ENCODE measurements at places on chromosomes 2 and 18. TPM values are rescaled to one million over a fixed set of nuclear protein-coding genes. Genes with fewer than 3 reads are reported as not detected.

DNA sequence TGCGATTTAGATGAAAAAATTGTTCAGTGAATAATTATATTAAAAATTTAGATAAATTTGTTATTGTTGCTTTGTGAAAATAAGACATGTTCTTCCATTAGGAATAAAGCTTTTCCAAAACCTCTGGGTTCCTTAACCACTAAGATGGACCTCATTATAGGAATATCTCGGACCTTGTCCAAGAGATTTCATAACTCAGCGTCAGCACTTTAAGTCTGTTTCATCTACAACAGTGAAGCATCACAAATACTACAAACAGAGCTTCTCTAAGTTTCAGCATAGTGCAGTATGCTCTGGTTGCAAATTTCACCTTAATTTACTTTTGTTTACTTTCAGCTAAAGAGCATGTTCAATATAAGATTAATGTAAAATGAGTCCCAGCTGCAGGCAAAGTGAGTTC, 150.3 kb downstream of the UBE2E3 start:
- DNase-seq: no peak
- no peaks in the 10 kb centered on the region for H3K36me3 ChIP-seq
- no peaks in the 10 kb centered on the region for H3K27me3 ChIP-seq
- H3K4me3 ChIP-seq: no peak overlapping the region

DNA sequence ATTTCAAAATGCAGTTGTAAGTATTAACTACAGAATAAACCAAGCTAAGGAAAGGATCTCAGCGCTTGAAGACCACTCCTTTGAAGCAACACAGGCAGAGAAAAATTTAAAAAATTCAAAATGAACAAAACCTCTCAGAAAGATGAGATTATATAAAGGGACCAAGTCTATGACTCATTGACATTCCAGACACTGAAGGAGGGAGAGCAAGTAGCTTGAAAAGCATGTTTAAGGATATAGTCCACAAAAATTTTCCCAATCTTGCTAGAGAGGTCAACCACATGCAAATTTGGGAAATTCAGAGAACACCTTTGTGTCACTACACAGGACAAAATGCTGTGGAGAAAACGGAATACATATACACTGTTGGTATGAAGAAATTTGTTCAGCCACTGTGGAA, 112.6 kb upstream of the MC4R start:
- peaks cover 4% of the 10 kb centered on the region for H3K27me3 ChIP-seq
- peaks cover 4% of the 10 kb centered on the region for H3K4me1 ChIP-seq
- no peak overlapping the region for H3K27ac ChIP-seq

The DUSP19 gene
- 6.2 TPM for total RNA-seq

The DHRS9 gene
- total RNA-seq: 1.3 TPM

The THSD7B gene
- total RNA-seq: 9.8 TPM

The VIT gene
- total RNA-seq: 1.4 TPM

DNA sequence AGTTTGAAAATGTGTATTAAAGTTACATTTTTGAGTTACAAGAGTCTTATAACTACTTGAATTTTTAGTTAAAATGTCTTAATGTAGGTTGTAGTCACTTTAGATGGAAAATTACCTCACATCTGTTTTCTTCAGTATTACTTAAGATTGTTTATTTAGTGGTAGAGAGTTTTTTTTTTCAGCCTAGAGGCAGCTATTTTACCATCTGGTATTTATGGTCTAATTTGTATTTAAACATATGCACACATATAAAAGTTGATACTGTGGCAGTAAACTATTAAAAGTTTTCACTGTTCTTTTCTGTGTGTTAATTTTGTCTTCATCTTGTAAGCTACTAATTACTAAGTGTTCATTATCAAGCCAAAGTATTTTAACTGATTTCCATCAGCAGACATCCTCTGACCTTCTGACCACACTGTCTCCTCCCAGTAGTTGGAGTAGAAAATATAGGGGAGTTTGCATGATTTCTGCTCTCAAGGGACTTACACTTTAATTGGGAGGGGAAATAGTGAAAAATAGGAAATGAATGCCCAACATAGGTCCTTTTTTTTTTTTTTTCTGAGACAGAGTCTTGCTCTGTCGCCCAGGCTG, 4.3 kb downstream of the PMAIP1 start:
- peaks cover 44% of the 10 kb centered on the region for H3K4me1 ChIP-seq
- peak overlapping the region; percentile 19 for H3K4me3 ChIP-seq
- peaks cover 41% of the 10 kb centered on the region for H3K27me3 ChIP-seq
- H3K36me3 ChIP-seq: peaks cover 17% of the 10 kb centered on the region
- no peak for DNase-seq

The SOS1 gene
- total RNA-seq: 63.8 TPM

DNA sequence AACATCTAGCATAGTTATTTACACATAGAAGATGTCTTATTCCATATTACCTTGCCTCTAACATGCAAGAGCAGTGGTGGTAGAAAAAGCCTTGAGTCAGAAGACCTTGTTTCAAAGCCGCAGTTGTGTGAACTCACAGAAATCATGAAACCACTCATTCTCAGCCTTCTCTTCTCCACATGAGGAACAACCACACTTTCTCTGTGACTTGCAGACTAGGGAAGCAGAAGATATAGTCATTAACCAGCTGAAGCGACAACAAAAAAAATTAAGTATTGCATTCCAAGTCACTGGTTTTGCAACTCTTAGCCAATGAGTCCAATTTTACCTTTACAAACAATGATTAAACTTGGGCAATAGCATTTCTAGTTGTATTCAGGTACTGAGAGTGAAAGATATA, 19.0 kb downstream of the TWSG1 start:
- H3K4me3 ChIP-seq: no peak overlapping the region
- no peak for DNase-seq
- no peak overlapping the region for H3K27ac ChIP-seq

DNA sequence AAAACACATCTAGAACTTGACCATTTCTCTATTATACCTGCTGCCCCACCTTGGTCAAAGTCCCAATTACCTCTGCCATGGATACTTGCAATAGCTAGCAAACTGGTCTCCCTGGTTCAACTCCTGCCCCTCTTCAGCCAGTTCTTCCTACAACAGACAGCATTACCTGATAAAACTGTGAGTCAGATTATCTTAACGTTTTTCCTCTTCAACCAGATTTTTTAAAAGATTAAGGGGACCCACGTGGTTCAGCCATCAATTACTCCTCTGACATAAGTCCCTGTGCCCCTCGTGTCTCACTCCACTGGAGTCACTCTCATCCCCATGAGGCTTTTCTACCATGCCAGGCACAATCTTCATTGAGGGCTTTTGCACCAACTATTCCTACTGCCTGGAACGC, 5.3 kb upstream of the ARHGAP15 start:
- H3K4me1 ChIP-seq: no peaks in the 10 kb centered on the region
- no peak overlapping the region for H3K27ac ChIP-seq
- H3K36me3 ChIP-seq: no peaks in the 10 kb centered on the region
- H3K4me3 ChIP-seq: no peak overlapping the region
- no peak for DNase-seq

DNA sequence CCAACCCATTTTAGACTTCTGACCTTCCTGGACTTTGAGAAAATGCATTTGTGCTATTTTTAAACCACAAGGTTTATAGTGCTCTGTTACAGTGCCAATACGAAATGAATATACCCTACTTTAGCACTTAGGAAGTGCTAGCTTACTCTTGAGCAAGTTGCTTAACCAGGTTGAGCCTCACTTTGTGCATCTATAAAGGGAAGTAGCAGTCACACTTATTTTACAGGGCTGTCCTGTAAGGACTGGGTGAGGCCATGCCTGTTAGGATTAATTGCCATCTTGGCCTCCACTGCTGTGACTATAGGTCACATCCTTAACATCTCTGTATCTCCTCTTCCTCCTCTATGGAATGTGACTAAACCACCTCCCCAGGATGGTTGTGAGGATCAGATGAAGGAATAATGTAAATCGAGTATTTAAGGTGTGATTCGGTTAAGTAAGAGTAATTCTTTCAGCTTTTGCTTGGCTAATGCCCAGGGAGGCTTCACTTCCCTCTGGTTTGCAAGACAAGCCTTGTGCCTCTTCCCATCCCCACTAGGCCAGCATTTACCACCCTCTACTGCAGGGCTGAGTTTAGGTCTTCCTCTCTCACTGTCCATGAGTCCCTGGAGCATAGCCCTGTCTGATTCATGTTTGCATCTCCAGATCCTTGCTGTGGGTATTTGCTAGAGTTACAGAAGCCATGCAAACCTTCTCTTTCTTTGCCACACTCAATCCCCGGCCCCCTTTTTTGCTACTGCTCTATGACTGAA, 341.2 kb downstream of the ZNF521 start:
- H3K27ac ChIP-seq: no peak overlapping the region
- no peak overlapping the region for H3K4me3 ChIP-seq
- H3K4me1 ChIP-seq: peaks cover 11% of the 10 kb centered on the region
- H3K36me3 ChIP-seq: no peaks in the 10 kb centered on the region
- no peak for DNase-seq

DNA sequence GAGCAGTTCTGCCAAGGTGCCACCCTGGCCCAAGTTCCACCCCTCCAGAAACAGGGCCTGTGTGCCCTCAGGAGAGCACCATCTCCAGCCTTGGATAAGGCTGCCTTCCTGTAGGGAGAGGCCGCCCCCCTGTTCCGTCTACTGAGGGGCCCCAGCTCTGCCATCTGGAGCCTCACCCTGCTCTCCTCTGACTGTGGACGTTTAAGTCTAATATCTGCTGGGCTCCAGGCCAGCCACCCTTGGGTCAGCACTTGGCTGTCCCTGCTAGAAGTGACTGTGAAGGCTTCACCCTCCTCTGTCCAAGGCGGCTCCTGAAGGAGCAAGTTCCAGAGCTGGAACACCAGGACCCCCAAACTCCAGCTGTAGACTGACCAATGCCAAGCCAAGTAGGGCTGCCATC, 26.3 kb downstream of the RHOB start:
- peaks cover 4% of the 10 kb centered on the region for H3K36me3 ChIP-seq
- no peak for DNase-seq
- no peaks in the 10 kb centered on the region for H3K27me3 ChIP-seq
- H3K27ac ChIP-seq: no peak overlapping the region
- H3K4me3 ChIP-seq: no peak overlapping the region
- peaks cover 22% of the 10 kb centered on the region for H3K4me1 ChIP-seq

The TNFRSF11A gene
- 3.5 TPM for total RNA-seq

DNA sequence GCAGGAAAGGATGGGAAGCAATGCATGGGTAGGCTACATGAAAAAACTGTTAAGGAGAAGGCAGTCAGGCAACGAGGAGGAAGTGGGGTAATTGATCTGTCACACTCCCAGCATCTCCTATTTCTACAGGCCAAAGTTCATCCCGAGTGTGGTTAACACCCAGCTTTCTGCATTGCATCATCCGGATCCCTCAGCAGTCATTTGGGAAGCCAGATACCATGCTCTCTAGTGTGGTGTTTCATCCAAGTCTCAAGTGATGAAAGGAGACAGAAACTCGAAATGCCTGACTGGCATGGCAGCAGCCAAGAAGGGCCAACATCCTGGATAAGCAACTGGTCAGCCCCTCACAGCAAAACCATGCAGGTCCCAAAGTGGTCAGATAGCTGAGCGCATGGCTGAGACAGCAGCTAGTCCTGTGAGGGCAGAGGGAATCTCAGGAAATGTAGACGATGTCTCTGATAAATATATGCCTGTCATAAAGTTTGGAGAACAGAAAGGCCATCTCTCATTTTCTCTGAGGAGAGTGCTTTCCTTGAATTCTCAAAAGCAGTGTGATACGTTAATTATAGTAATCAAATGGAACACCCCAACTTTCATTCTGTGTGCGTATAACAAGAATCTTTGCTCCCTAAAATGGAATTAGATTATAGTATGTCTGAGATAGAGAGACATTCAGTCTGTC, 24.8 kb upstream of the HNRNPA3 start:
- H3K36me3 ChIP-seq: no peaks in the 10 kb centered on the region
- H3K4me1 ChIP-seq: peaks cover 20% of the 10 kb centered on the region
- H3K27ac ChIP-seq: peak overlapping the region; percentile 21
- H3K4me3 ChIP-seq: peak overlapping the region; percentile 37

DNA sequence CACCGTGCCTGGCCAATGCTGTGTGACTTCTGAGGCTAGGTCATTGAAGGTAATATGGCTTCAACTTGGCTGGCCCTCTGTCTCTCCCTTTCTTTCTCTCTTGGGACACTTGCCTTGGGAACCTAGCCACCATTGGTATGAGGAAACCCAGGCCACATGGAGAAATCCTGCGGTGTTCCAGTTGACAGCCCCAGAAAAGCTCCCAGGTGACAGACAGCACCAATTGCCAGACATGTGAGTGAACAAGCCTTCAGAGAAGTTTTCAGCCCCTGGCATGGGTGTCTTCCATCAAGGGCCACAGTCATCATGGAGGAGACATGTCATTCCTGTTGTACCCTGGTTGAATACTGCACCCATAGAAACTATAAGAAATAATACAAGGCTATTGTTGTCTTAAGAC, 186.6 kb downstream of the RAB3GAP1 start:
- no peaks in the 10 kb centered on the region for H3K4me1 ChIP-seq
- H3K4me3 ChIP-seq: no peak overlapping the region
- no peaks in the 10 kb centered on the region for H3K27me3 ChIP-seq
- no peaks in the 10 kb centered on the region for H3K36me3 ChIP-seq
- no peak overlapping the region for H3K27ac ChIP-seq

GRCh38 chr2:131168538-131168937, 40.8 kb upstream of the POTEE start:
- H3K27ac ChIP-seq: no peak overlapping the region
- no peaks in the 10 kb centered on the region for H3K27me3 ChIP-seq
- DNase-seq: no peak
- H3K4me3 ChIP-seq: no peak overlapping the region
- H3K4me1 ChIP-seq: no peaks in the 10 kb centered on the region

GRCh38 chr2:45134726-45135125, 125.5 kb upstream of the SIX2 start:
- H3K4me1 ChIP-seq: peaks cover 8% of the 10 kb centered on the region
- H3K4me3 ChIP-seq: no peak overlapping the region
- peaks cover 18% of the 10 kb centered on the region for H3K27me3 ChIP-seq

The DSC2 gene
- 352 TPM for total RNA-seq

DNA sequence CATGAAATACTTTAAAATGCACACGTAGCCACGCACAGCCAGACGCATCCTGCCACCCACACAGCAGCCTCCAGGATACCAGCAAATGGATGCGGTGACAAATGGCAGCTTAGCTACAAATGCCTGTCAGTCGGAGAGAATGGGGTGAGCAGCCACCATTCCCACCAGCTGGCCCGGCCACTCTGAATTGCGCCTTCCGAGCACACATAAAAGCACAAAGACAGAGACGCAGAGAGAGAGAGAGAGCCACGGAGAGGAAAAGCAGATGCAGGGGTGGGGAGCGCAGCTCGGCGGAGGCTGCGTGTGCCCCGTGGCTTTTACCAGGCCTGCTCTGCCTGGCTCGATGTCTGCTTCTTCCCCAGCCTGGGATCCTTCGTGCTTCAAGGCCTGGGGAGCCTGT, 4.1 kb downstream of the INHBB start:
- no peak for DNase-seq
- no peak overlapping the region for H3K4me3 ChIP-seq
- peaks cover 30% of the 10 kb centered on the region for H3K4me1 ChIP-seq

Data from type B pancreatic cell (in vitro differentiated cells).